ENCODE measurements at places on chromosomes 16 and 17. TPM values are rescaled to one million over a fixed set of nuclear protein-coding genes. Genes with fewer than 3 reads are reported as not detected.

DNA sequence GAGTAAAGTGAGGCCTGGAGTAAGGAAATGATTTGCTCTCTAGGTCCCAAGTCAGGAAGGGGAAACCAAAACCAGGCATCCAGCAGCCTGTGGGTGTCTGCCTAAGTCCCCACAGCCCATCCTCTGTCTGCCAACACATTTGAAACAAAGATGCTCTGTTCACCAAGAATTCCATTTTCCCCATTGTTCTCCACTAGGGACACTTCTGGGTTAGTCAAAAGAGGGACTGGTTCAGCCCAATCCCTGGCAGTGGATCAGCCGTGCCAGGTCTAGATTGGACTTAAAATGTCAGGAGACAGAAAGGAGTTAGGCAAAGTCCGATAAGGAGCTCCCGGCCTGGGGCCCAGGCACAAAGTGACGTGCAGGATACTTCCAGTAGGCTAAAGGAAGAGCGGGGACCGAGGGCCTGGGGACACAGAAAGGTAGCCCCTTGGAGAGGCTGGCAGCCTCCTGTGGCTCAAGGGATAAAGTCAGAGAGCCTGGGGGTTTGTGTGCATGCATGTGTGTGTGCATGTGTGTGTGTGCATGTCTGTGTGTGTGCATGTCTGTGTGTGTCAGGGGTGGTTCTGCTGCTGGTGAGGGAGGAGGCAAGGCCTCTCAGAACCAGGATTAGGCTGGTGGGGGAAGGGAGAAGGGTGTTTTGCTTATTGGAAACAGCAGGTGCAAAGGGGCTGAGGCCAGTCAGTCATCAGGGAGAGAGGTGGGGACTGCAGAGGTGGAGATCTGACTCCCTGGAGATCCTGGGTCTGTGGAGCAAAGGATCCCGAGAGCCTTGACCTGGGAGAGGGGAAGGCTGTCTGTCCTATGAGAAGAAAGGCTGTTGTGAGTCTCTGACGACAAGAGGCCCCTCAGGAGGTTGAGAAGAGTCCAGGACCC lies 41.7 kb upstream of the IL34 start:
- DNase-seq: peak; percentile 57

- no peak for DNase-seq
These were observed 40.4 kb downstream of the B9D1 start for GRCh38 chr17:19322129-19322505.

CCL17 gene
- not detected for total RNA-seq

ABCC11 gene
- total RNA-seq: not detected
